ENCODE measurements at places on chromosomes 4 and X.

DNA sequence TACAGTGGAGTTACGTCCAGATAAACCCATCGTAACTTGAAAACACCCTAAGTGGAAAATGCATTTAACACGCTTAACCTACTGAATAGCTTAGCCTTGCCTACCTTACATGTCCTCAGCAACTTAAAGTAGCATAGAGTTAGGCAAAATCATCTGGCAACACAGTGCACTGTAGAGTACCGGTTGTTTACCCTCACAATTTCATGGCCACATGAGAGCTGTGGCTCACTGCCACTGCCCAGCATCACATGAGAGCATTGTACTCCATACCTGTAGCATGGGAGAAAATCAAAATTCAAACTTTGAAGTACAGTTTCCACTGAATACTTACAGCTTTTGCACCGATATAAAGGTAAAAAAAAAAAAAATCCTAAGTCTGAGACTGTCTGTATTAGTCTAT lies 40.6 kb downstream of the GUCY1A1 start:
- no peak for DNase-seq

GRCh38 chrX:133854290-133854689 lies 131.1 kb downstream of the GPC3 start:
- DNase-seq: no peak

DNA sequence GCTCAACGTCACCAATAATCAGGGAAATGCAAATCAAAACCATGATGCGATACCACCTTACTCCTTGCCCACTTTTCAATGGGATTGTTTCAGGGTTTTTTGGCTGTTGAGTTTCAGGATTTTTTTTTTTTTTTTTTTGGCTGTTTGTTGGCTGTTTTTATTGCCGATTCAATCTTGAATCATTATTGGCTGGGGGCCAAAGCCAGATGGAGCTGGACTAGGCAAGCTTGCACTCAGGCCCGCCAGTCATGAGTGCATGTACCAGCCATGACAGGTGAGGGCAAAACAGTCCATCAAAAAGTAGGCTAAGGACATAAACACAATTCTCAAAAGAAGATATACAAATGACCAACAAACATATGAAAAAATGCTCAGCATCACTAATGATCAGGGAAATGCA lies 13.3 kb downstream of the YIPF7 start:
- no peak for DNase-seq

DNA sequence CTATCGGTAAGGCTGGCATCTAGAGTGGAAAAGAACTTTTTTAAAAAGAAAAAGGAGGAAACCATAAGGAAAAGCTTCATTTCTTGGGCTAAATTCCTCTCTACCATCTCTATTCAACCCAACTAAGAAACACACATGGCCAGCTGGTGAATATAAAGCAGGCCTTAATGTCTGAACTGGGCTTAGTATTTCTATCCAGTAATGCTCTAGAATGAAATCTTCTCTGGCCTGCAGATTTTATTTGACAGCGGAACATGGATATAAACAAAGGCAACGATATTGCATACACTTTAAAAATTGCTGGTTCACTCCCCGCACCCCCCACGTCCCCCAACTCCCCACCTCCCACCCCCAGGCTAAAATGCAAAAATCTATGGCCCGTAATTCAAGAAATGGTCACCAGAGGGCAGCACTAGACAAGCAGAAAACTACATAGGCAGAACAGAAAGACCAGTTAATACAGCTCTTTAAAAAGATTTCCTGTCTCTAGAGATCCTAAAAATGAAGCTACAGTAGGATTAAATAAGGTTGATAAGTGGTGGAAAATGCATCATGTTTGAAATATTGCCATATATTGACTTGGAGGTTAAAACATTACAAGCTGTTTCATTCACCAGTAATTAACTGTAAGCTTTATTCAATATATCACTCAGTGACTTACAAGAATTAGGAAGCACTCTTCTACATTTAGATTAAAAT lies 155.2 kb upstream of the GALNT7 start:
- DNase-seq: no peak

GRCh38 chr4:182653596-182653995 lies 263.6 kb downstream of the DCTD start:
- DNase-seq: no peak

- no peak for DNase-seq
Measured at GRCh38 chr4:95428291-95429070, 120.3 kb downstream of the UNC5C start.

DNA sequence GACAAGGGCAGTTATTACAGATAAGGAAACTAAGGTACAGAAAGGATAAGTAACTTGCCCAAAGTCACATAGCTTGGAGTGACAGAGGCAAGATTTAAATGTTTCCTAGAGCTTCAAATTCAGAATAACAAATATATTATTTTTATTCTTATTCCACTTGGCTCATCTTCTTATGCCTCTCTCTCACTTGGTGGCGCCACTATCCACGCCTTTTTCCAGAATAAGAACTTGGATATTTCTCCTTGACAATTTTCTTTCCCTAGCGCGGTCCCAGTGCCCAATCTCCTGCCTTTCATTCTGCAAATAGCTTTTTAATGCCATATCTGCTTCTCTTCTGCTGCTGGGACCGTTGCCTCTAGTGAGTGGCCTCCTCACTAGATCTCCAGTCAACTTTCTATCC lies 78.5 kb downstream of the MSN start:
- DNase-seq: no peak

- no peak for DNase-seq
Measured at GRCh38 chr4:22850055-22850454, 157.3 kb downstream of the GBA3 start.

GRCh38 chr4:143329985-143330384 lies 6.7 kb upstream of the GAB1 start:
- no peak for DNase-seq

DNA sequence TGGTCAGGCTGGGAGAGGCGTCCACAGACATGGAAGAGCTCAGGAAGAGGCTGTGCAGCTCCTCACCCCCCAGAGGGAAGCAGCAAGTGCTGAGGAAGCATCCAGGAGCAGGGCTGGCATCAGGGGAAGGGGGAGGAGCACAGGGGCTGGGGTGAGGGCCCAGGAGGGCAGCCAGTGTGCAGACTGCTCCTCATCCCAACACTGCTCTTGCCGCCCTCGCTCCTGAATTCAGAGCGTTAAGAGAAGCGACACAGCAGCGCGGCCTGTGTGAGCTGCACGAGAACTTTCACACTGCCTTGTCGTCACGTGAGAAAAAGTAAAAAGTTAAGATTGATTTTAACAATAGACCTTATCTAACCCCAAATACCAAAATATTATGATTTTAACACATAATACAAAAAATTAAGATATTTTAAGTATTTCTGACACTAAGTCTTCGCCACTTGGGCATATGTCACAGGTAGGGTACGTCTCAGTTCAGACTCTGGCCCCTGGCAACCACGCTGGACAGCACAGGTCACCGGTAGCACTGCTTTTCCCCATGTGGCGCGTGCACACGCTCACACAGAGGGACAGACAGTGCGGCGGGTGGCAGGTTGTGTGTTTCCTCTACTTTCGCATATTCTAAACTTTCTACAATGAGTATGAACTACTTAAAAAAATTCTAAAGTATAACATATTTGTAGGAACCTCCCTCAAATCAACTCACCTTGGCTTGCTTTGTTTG lies 19.7 kb downstream of the NOP14 start:
- DNase-seq: no peak

DNA sequence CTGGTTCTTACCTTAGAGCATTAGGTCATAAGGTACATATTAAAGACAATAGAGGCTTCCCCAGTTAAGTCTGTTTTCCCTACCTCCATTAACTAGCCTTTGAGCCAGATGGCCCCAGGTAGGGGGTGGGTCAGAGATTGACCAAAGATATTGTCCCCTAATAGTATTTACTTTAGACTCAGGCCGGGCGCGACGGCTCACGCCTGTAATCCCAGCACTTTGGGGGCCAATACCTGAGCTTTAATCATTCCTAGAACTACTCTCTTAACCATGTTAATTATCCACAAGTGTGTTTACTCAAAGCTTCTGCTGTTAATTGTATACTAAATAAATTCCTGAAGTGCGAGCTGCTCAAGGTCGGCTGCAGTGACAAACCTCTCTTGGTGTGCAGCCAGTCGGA lies 28.0 kb upstream of the AMBN start:
- no peak for DNase-seq

All from thoracic aorta (tissue), 2 donors.